NCI-H2029 (cell line): ENCODE measurements at places on chromosomes 11 and 22.

DNA sequence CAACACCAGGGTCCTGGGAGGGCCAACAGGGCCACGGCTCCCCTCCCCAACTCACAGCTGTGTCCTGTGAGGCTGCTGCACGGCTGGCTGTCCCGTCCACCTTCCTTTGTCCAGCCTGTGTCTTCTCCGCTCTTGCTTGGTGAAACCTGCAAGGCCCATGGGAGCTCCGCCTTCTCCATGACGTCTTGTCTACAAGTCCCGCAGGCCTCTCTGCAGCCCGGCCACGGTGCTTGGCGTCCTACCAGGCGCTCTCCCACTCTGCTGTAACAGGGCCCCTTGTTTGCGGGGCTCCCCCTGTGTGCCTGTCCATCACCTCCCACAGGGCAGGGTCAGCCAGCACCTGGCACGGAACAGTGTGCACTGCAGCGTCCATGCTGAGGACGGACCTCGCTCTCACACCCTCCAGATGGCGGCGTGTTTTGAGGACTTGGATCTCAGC, 866.8 kb downstream of the TBC1D22A start:
- DNase-seq = no peak

DNA sequence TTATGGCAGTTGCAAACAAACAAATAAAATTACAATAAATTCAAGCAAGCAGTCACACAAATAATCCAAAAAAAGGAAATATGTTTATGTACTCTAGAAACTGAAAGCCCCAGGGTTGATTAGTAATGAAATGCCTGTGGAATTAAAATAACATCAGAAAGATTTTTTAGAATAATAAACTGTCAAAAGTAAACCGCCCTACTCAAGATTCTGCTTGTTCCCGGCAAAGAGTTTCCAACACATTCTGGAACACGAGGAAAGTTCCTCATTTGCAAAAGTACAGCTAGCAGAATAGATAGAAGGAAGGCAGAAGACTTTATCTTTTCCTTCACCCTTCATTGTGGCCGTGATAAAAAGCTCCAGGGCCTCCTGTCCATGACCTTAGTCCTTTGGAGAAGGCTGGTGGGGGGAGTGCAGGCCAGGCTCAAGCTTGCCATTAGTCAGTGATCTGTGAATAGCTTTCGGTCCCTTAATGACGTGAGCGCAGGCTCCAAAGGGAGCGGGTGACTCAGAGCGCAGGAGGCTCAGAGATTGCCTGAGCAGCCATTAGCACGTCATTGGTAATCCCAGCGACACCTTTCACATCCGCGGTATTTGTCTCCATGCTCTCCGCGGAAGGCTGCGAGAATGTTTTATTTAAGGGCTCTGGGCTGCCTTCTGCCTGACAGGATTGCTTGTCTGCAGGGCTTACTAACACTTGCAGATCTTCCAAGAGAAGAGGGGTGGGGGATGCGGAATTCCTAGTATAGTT, 458.3 kb downstream of the METTL15 start:
- no peak for DNase-seq

GRCh38 chr11:5384335-5384734, 723 bp downstream of the OR51M1 start:
- DNase-seq = no peak

- no peak for DNase-seq
Measured at GRCh38 chr11:21785351-21785750, 407.5 kb upstream of the ANO5 start.
